Urinary bladder (tissue), 4 donors: ENCODE measurements at places on chromosomes 1 and 21. TPM values are rescaled to one million over a fixed set of nuclear protein-coding genes. Genes with fewer than 3 reads are reported as not detected.

Gene PIGR
- total RNA-seq = 27.5 TPM

Gene OR10J1
- total RNA-seq = not detected

Gene SPRR5
- total RNA-seq = not detected

Gene CELA2B
- total RNA-seq = 0.32 TPM

Gene EVA1C
- 5.7 TPM for total RNA-seq

Gene PTAFR
- 3.0 TPM for total RNA-seq

Gene GBP6
- total RNA-seq = 1.6 TPM

Gene GJC2
- total RNA-seq = 4.0 TPM

Gene MTMR11
- total RNA-seq = 20.9 TPM

Gene PRDM16
- 3.7 TPM for total RNA-seq

Gene VANGL2
- 4.1 TPM for total RNA-seq

Gene NCAM2
- 20.1 TPM for total RNA-seq

Gene CFAP45
- 0.48 TPM for total RNA-seq

Gene CRYAA
- total RNA-seq = not detected

Gene TSPEAR
- 0.21 TPM for total RNA-seq

Gene CCDC28B
- 17.3 TPM for total RNA-seq

Gene ELAPOR1
- total RNA-seq = 0.74 TPM

Gene CRP
- not detected for total RNA-seq

Gene MYOC
- 1.4 TPM for total RNA-seq

Gene C8A
- total RNA-seq = not detected

Gene TMEM81
- total RNA-seq = 0.74 TPM

Gene ATP8B2
- 42.2 TPM for total RNA-seq

Gene GJA5
- 16.3 TPM for total RNA-seq

Gene DENND2C
- total RNA-seq = 8.8 TPM

Gene LAMC1
- 279 TPM for total RNA-seq

Gene LRRN2
- total RNA-seq = 0.90 TPM

Gene CCT8
- total RNA-seq = 134 TPM

Gene ZBTB8B
- total RNA-seq = 0.79 TPM

Gene HTR6
- total RNA-seq = not detected

Gene CITED4
- total RNA-seq = 2.0 TPM

Gene OLFML2B
- total RNA-seq = 16.0 TPM

Gene NBPF9
- 20.6 TPM for total RNA-seq

Gene FAM72A
- total RNA-seq = 2.0 TPM

Gene MPL
- not detected for total RNA-seq

Gene OBSCN
- total RNA-seq = 29.1 TPM

Gene IQGAP3
- total RNA-seq = 11.8 TPM

Gene FAM151A
- total RNA-seq = not detected

Gene RNU1-4
- under 0.01 TPM for total RNA-seq

Gene OR2T33
- total RNA-seq = not detected

Gene PGBD5
- total RNA-seq = 2.5 TPM

Gene HNRNPR
- total RNA-seq = 181 TPM

Gene SLC6A17
- total RNA-seq = 0.05 TPM

Gene CFHR4
- total RNA-seq = not detected

Gene OLIG2
- not detected for total RNA-seq

Gene CC2D1B
- total RNA-seq = 8.8 TPM

Gene LAX1
- 0.42 TPM for total RNA-seq

Gene SEC22B
- total RNA-seq = 81.6 TPM

Gene GNG12
- total RNA-seq = 264 TPM

Gene PADI2
- 5.6 TPM for total RNA-seq

Gene FNDC10
- 0.58 TPM for total RNA-seq

Gene EFNA3
- total RNA-seq = 1.2 TPM

Gene S100A4
- 113 TPM for total RNA-seq

Gene WNT3A
- not detected for total RNA-seq

Gene CD5L
- not detected for total RNA-seq

Gene WLS
- total RNA-seq = 98.7 TPM

Gene KMO
- total RNA-seq = 0.37 TPM

Gene VAMP3
- 104 TPM for total RNA-seq
